Stimulated activated CD8-positive, alpha-beta memory T cell treated with anti-CD3 and anti-CD28 coated beads, Interleukin-15, amount 100 ng/mL, for 1 hour (primary cell): ENCODE measurements at places on chromosomes 16 and 17.

DNA sequence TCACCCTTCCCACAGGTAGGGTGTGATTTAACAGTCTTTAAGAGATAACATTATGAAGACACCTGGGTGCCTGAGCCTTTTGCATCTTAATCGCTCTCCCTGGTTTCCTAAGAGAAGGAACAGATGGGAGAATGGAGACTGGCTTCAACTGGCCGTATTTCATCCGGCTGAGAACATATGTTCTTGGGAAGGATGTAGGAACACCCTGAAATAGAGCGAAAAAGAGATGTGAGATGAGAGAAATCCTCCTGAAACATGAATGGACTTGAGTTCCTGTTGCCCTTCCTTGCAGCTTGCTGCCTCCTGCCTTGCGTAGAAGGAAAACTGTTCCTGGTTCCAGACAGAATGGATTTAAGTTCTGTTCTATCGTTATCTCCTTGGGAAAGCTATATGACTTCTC lies 385.4 kb upstream of the RBFOX1 start:
- no peak for DNase-seq

DNA sequence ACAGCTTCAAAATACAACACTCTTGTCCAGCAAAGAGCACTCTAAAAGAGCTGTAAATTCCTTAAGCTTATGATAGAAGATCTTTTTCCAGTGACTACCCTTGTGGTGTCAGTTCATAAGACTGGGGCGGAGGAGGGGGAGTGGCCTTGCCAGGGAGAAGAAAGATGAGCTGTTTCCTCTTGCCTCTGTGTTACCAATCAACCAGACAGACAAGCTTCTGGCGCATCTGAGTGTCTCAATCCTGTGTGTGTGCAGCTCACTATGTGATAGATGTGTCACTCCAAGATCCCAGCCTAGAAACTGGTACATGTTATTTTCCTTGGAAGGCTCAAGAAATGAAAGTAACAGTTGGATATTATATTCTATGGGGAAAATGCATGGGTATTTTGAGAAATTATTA lies 167.4 kb upstream of the CACNG3 start:
- no peak for DNase-seq

DNA sequence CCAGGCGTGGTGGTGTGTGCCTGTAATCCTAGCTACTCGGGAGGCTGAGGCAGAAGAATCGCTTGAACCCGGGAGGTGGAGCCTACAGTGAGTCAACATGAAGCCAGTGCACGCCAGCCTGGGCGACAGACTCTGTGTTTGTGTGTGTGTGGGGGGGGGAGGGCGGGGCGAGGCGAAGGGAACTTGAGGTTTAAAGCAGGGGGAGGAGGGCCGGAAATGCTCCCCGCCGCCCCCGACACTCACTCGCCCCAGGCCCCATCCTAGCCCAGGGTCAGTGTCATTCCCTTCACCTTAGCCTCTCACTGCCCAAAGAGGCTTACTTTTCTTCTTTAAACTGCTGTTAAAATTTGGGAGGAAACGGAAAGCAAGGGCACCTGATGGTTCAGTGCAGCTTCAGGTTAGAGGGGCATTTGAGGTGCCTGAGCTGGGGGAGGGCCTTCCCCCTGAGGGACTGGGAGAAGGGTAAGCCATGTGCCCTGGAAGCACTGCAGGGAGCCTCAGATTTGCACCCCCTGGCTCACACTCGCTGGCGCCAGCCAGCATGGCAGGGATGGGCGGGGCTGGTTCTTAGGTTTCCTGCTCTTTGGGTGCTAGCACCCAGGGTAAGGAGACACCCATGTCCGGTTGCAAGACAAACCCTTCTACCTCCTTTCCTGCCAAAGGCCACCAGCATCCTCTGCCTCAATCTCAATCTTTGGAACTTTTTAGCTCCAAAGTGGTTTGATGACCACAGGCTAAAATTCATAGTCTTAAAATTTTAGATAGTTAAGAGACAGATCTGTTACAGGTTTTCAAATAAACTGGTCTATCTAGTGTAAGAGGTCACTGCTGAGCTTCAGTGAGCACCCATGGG lies 2.2 kb upstream of the LIMD2 start:
- peak; percentile 50 for DNase-seq

- DNase-seq: peak; percentile 44
Observed at GRCh38 chr17:18248300-18248731, 10.2 kb downstream of the FLII start.

GRCh38 chr17:58277107-58277801 lies 3.5 kb downstream of the MPO start:
- DNase-seq: no peak

- no peak for DNase-seq
Observed at GRCh38 chr17:27239046-27239445, 54.9 kb upstream of the WSB1 start.

DNA sequence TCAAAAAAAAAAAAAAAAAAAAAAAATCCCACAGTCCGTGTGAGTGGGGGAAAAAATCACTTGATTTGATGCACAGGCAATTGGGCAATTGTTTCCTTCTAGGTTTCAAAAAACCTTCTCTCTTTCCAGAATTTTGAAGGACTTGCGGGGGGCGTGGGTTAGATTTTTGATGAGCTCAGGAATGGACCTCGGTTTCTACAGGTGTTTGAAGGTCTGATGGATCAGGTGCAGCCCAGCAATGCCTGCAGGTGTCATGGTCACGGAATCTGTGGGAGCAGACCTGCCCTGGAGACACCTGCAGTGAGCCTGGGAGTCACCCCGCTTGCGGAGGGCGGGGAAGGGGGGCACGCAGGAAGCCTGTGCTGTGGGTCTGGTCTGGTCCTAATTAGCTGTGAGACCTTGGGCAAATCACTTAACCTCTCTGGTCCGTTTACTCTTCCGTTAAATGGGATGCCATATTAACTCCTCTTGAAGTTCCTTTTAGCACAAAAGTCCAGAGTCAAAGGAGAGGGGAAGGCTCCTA lies 174.2 kb downstream of the IRF8 start:
- no peak for DNase-seq

GRCh38 chr17:82014432-82014831 lies 8.2 kb downstream of the CENPX start:
- no peak for DNase-seq

GRCh38 chr16:56848029-56848936 lies 16.7 kb upstream of the SLC12A3 start:
- DNase-seq: no peak

DNA sequence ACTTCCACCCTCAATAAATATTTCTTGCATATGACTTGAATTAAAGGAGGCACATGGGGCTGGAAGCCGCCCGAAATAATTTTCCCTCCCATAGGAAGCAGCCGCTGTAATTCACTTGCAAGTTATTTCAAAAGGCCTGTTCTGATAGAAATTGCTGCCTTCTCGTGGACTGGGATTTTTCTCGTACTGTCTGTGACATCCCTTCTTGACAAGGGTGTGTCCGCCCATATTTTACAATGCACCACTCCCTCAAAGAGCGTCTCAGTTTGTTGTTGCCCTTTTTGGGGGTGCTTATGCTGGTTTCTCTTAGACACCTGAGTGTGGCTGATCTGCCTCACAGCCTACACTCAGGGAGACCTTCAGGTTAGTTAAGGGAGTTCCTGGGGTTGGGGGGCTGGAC lies 160.0 kb downstream of the MSI2 start:
- DNase-seq: no peak

DNA sequence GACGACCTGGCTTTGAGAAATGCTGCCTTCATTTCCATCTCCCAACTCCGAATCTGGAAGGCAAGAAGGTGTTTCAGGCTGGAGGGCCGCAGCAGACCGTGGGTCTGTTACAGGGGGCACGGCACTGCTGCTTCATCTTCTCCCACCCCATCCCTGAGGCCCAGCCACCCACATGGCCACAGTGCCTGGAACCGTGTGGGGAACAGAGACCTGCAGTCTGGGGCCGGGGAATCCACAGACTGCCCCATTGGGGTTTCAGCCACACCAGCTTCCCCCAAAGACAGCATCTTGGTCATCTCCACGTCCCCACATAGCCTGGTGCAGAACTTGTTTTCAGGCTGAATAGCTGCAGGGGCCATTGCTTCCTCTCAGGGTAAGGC lies 74.2 kb downstream of the MRC2 start:
- DNase-seq: no peak

- DNase-seq: no peak
Observed at GRCh38 chr16:86882586-86883280, 304.4 kb downstream of the FOXL1 start.

DNA sequence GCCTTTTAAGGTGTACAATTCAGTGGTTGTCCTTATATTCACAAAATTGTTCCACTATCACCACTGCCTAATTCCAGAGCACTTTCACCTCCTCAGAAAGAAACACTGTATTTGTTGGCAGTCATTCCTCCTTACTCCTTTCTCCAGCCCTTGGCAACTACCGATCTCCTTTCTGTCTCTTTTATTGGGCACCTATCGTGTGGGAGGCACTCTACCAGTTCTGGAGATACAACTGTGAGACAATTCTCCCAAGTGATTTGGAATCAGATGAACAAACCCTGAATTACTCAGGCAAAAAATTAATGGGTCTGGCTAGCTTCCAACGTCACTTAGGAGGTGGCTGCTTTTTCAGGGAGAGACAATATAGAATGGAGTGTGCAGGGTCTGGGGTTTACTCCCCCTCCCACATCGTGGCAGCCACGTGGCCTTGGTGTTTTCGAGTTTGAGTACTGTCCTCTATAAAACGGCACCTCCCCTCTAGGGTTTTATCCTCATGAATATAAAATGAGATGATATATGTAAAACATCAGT lies 63.9 kb downstream of the SHISA9 start:
- DNase-seq: no peak

GRCh38 chr16:84379008-84379708 lies 10.8 kb downstream of the ATP2C2 start:
- DNase-seq: no peak

- DNase-seq: no peak
Observed at GRCh38 chr17:61770043-61770442, 93.3 kb downstream of the BRIP1 start.

- no peak for DNase-seq
Observed at GRCh38 chr16:4522051-4522581, 16.5 kb downstream of the CDIP1 start.

- DNase-seq: no peak
Observed at GRCh38 chr16:4175849-4176248, 59.6 kb upstream of the ADCY9 start.

- no peak for DNase-seq
Observed at GRCh38 chr17:10888858-10889257, 51.0 kb upstream of the PIRT start.

DNA sequence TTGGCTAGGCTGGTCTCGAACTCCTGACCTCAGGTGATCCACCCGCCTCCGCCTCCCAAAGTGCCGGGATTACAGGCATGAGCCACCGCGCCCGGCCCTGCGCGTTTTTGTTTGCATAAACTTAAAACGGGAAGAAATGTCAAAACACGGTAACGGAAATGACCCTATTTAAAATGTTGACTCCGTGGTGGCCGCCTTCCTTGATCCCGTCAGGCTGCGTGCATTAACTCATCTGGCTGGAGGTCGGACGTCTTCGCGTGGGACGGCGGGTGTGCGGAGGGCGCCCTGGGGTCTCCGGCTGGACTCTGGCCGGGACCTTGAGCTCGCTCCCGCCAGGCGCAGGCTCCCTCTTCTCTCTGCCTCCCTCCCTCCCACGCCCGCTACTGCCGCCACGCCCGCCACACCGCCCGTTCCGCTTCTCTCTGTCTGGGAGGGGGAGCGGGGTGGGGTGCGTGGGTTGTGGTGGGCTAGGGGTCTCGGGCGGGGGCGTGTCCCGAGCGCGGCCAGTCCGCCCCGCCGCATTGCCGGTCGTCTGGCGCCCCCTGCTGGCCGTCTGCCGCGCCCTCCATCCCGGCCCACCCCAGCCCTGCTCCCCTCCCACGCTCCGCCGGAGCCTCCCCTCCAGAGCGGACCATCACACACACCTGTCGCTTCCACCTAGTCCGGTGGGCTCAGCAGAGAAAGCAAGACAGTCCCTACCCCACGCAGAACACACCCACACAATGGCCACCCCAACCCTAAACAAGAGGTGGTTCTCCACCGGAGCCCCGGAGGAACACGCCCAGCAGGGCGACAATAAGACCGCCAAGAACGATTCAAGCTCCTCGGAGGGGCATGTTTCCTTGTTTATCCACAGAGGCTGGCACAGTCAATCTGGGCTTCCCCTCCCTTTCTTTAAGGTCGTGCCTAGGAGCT lies 1.2 kb upstream of the CCDC42 start:
- peak; percentile 67 for DNase-seq

GRCh38 chr16:86330906-86331305 lies 179.4 kb upstream of the FOXF1 start:
- DNase-seq: no peak

- DNase-seq: no peak
Observed at GRCh38 chr16:57192720-57193486, 6.8 kb downstream of the RSPRY1 start.

GRCh38 chr16:12067714-12068401 lies 91.3 kb downstream of the SNX29 start:
- no peak for DNase-seq

DNA sequence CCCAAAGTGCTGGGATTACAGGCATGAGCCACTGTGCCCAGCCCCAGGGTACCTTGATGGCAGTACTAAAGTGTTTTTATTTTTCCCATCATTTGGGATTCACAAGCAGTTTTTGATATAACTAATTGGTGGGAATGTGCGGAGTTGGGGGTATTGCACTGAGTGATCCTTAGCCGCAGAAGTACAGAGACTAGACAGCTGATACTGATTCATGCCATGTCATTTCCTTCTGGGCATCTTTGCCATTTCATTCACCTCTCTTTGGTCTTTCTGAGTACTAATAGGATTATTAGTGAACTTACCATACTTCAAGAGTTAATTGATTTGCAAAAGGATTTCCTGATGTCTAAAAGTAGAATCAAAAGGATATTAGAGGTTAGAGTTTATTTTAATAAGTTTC lies 9.7 kb downstream of the NMT1 start:
- no peak for DNase-seq

DNA sequence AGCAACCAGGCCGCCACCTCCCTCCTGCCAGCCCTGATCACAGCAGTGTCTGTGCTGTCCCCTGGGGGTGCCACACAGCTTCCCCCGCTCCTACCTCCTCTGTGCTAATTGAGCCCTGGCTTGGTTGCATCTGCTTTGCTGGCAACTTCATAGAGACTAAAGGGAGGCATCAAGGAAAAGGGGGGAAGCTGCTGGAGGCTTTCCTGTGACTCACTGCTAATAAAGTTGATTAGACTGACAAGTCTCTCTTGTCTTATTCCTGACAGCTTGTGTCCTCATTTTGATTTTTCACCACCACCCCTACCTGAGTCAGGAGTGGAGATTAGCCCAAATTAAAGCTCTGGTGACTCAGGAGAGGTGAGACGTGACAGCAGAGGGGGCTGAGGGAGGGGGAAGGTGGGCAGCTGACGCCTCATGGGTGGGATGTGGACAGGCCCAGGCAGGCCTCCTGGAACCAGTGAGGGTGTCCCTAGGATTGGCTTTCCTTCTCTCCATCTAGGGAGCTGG lies 310.0 kb downstream of the CBLN1 start:
- DNase-seq: no peak

- no peak for DNase-seq
Observed at GRCh38 chr17:27296428-27296979, 2.6 kb downstream of the WSB1 start.
